ENCODE measurements at places on chromosomes 16 and 17. TPM values are rescaled to one million over a fixed set of nuclear protein-coding genes. Genes with fewer than 3 reads are reported as not detected.
A peak's percentile ranks its signal among the peaks of the same experiment; 100 is the strongest.

- H3K36me3 ChIP-seq, result no peaks in the 10 kb centered on the region
- no peak for DNase-seq
- H3K4me1 ChIP-seq, result no peaks in the 10 kb centered on the region
- H3K27ac ChIP-seq, result no peak overlapping the region
Observed at GRCh38 chr16:12474806-12475410, 328.8 kb downstream of the CPPED1 start.

- no peak for DNase-seq
- H3K27me3 ChIP-seq, result no peaks in the 10 kb centered on the region
- no peak overlapping the region for H3K27ac ChIP-seq
- H3K4me1 ChIP-seq, result peaks cover 61% of the 10 kb centered on the region
- H3K4me3 ChIP-seq, result no peak overlapping the region
Observed at GRCh38 chr17:78368348-78368747, 8.5 kb upstream of the SOCS3 start.

GRCh38 chr17:73872816-73873215 is 228.6 kb upstream of the SDK2 start:
- H3K4me1 ChIP-seq, result peaks cover 6% of the 10 kb centered on the region
- no peaks in the 10 kb centered on the region for H3K27me3 ChIP-seq
- H3K4me3 ChIP-seq, result no peak overlapping the region
- no peak overlapping the region for H3K27ac ChIP-seq

DNA sequence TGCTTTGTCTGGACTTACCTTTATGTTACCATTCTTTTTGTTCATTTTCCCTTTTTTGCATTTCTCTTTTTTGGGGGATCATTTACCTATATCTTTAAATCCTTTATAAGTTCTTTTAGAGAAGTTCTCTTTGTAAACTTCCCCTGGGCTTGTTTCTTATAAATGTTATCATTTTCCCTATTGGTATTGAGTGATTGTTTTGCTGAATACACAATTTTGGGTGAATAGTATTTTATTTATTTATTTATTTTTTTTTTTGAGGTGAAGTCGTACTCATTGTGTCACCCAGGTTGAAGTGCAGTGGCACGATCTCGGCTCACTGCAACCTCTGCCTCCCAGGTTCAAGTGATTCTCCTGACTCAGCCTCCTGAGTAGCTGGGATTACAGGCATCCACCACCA is 18.4 kb downstream of the TBX21 start:
- H3K4me1 ChIP-seq, result no peaks in the 10 kb centered on the region
- no peak for DNase-seq
- no peak overlapping the region for H3K27ac ChIP-seq
- H3K36me3 ChIP-seq, result no peaks in the 10 kb centered on the region
- H3K4me3 ChIP-seq, result no peak overlapping the region
- peaks cover 47% of the 10 kb centered on the region for H3K27me3 ChIP-seq

DNA sequence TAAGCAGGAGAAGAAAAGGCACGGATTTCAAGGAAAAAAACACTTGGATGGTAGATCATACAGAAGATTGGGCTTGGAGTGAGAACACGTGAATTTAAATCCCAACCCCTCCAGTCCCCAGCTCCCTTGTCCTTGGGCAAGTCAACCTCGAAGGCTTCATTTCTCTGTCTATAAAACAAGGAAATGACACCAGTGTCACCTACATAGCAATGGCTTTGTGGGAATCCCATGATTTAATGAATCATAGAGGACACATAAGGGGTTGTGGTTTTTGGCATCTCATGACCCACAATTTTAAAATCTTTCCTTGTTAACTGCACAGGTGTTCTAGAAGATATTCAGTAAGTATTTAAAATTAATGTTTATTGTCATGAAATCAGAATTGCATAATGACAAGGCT is 8.2 kb upstream of the CCL2 start:
- H3K4me1 ChIP-seq, result no peaks in the 10 kb centered on the region
- DNase-seq, result no peak
- no peaks in the 10 kb centered on the region for H3K36me3 ChIP-seq
- H3K27ac ChIP-seq, result no peak overlapping the region

DNA sequence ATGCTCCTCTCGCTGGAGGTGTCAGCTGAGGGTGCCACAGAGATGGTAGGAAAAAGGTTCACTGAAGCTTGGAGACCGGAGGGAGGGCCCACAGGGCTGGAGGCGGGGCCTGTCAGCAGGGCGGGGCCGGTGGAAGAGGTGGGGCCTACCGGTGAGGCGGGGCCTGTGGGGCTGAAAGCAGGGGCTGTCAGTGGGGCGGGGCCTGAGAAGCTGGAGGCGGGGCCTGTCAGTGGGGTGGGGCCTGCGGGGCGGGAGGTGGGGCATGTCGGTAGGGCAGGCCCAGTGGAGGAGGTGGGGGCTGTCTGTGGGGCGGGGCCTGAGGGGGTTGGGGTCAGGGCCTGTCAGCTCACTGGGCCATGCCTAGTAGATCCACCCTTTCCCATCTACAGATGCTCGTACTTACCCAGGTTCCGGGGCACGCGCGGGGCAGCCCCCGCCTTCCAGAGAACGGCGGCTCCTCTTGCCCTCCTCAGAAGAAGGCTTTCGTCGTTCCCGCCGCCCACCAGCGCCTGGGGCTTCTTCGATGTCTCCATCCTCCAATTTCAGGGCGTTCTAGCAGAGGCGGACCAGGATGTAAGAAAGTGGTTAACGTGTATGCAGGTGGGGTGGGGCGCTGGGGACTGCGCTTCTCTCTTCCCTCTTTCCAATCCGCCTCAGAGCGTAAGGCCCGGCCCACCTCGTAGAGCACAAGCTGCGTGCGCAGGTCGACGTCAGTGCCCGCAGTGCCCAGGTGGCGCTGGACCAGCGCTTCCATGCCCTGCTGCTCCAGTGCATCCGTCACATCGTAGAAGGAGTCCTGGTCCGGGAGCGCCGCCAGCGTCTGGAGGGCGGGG is 9.8 kb downstream of the TMEM208 start:
- DNase-seq, result peak; percentile 59
- no peaks in the 10 kb centered on the region for H3K36me3 ChIP-seq
- no peak overlapping the region for H3K4me3 ChIP-seq
- H3K27ac ChIP-seq, result no peak overlapping the region
- H3K27me3 ChIP-seq, result no peaks in the 10 kb centered on the region

- H3K27ac ChIP-seq, result no peak overlapping the region
- no peaks in the 10 kb centered on the region for H3K4me1 ChIP-seq
- no peaks in the 10 kb centered on the region for H3K27me3 ChIP-seq
Observed at GRCh38 chr16:28981517-28981916, 3.3 kb upstream of the LAT start.

- H3K27ac ChIP-seq, result no peak overlapping the region
- DNase-seq, result no peak
- H3K4me3 ChIP-seq, result no peak overlapping the region
- H3K36me3 ChIP-seq, result no peaks in the 10 kb centered on the region
- H3K4me1 ChIP-seq, result peaks cover 11% of the 10 kb centered on the region
- no peaks in the 10 kb centered on the region for H3K27me3 ChIP-seq
Observed at GRCh38 chr16:78773706-78774105, 674.3 kb downstream of the WWOX start.

DNA sequence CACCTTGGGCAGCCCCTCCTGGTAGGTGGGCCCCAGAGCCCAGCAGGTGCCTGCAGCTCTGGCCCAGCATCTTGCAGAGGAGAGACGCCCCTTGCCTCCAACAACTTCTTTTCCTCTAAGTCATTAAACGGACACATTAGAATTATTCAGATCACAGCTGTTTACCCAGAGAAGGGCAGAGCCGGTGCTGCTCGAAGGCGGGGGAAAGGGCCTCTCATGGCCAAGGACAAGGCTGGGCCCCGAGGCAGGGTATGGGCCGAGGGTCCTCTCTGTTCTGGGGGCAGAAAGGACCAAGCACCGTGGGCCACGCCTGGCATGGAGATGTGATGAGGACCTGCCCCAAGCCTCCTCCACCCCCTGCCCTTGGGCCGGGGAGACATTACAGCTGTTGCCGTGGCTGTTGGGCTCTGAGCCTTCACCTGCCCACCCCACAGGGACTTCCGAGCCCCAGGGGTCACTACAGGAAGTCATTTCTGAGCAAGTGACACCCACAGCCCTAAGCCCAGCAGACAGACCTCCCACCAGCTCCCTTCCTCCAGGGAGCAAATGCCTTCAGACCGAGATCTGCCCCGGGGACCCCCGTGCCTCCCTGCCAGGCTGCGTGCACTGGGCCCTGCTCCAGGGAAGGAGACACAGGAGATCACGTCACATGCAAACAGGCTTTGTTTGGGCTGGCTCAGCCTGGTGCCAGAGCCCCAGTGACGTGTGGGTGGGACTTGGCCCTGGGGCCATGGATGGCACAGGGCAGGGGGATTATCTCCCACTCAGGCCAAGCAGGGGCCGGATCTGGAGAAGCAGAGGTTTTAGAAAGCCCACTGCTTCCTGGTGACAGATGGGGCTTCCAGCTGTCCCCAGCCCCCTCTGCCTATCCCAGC is 699 bp upstream of the PVALEF start:
- H3K4me1 ChIP-seq, result peaks cover 13% of the 10 kb centered on the region
- H3K4me3 ChIP-seq, result no peak overlapping the region
- DNase-seq, result peak; percentile 33
- no peak overlapping the region for H3K27ac ChIP-seq
- H3K27me3 ChIP-seq, result peaks cover 9% of the 10 kb centered on the region
- H3K36me3 ChIP-seq, result no peaks in the 10 kb centered on the region

DNA sequence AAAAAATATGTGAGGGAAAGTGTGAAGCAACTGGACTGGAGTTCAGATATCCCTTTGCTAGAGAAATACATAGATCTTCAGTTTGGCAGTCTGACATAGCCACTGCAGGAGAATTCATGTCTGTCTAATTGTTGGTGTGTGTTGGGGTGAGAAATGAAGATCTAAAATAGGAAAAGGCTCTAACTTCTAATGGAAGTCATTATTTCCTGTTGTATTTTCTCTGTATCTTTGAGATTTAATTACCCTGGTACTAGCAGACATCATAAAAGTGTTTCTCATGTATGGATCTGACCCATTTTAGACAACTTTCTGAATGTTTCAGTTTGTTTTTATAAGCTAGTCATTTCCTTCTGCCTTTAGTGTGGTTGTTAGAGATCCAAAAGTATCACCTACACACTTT is 128.3 kb downstream of the NLK start:
- H3K27me3 ChIP-seq, result no peaks in the 10 kb centered on the region
- H3K4me3 ChIP-seq, result no peak overlapping the region
- no peaks in the 10 kb centered on the region for H3K4me1 ChIP-seq

DNA sequence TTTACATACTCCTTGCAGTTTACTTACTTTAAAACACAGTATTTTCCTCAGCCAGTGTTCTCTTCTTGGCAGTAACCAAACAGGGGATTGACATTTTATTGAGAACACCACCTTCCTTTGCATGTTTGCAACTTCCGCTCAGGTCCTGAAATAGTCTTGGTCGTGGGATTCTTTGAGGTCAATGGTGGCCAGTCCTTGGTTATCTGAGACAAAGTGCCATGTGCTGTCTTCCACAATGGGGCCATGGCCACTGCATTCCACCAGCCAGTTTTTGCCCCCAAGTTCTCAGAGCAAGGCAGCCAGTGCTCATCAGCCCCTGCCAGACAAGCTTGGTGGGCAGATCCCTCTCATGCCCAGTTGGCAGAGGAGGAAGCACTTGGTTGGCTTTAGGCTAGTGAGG is 22.9 kb downstream of the CMTM4 start:
- DNase-seq, result no peak
- H3K27me3 ChIP-seq, result no peaks in the 10 kb centered on the region
- no peaks in the 10 kb centered on the region for H3K4me1 ChIP-seq
- no peak overlapping the region for H3K27ac ChIP-seq

Gene SLC5A10
- total RNA-seq, result not detected

Gene USP22
- total RNA-seq, result 244 TPM

Gene TRIM16
- total RNA-seq, result 61.6 TPM

Gene RCVRN
- not detected for total RNA-seq

Gene ACSF3
- total RNA-seq, result 25.9 TPM

Gene KSR1
- total RNA-seq, result 16.4 TPM

Measured in neural progenitor cell (in vitro differentiated cells).